CD4-positive, alpha-beta T cell treated with Interleukin-15 for 4 hours (primary cell): ENCODE measurements at places on chromosomes 3 and 15.

DNA sequence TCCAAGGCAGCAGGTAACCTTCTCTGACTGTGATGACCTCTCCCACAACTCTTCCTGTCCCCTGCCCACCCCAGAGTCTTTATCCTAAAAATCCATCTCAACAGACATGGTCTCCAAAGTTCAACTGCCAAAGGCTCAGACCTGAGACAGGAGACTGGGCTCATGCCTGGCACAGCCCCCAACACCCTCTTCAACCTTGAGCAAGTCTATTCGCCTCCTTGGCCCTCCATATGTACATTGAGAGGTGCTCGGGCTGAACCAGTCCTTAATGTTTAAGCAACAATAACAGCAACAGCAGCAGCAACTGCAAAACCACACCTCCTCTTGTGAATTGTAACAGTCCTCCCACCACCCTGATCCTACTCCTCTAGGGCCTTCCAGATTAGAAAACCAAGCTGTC, 9.9 kb downstream of the FAM3D start:
- no peak for DNase-seq

DNA sequence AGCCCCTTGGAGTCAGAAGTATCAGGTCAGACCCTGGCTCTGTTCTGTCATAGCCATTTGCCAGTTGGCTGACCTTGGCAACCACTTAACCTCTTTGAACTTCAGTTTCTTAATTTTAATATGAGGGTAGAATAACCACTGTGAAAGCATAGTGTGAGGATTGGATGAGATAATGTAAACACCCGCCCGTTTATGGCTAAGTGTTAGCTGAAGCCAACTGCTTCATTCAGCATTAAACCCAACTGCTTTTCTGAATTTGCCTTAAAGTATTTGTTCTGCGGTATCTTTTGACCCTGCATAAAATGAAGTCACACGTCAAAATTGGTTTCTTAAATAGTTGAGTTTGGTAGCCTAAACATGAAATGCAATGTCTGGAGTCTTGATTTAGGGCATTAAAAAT, 121.5 kb upstream of the ABHD17C start:
- no peak for DNase-seq

GRCh38 chr15:43127752-43128151, 5.6 kb upstream of the TMEM62 start:
- no peak for DNase-seq

GRCh38 chr3:171895900-171896299, 52.8 kb downstream of the TMEM212 start:
- no peak for DNase-seq

GRCh38 chr15:42231088-42231487, 23.0 kb upstream of the VPS39 start:
- no peak for DNase-seq

- no peak for DNase-seq
These were observed 228.4 kb downstream of the KLF13 start for GRCh38 chr15:31555022-31555421.

- DNase-seq, result no peak
These were observed 279.4 kb downstream of the WNT5A start for GRCh38 chr3:55207744-55208143.
